ENCODE measurements at places on chromosomes 7 and 10.

DNA sequence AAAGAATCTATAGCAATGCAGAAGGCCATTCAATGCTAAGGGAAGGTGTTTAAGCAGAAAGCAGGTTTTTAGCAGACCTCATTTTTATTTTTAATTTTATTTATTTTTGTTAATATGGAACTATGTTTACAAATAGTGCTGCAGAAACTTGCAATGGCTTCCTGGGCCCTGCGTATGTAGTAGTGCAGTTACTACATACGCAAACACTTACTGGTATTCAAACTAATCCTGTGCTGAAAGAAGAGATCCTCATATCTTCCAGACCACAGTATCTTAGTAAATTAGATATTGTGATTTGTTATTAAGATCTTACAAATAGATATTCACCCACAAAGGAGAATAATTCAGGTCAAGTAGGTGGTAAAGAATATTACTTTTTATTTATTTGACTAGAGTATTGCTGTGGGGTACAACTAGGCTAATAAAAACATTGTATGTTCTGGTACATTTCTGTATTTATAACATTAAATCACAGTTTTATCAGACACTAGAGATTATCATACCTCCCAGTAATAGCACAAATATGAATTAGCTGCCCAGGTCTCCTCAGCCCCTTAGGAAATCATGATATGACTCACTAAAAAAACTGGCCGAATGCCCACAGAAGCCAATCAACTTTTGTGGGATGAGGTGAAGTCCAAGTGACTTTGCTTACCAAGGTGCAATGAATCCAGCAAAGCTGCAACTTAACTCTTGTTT lies 57.6 kb downstream of the RNLS start:
- DNase-seq: peak; percentile 61

- DNase-seq: no peak
Measured at GRCh38 chr7:50147951-50148808, 55.1 kb upstream of the ZPBP start.

GRCh38 chr10:97733256-97733655 lies 3.7 kb upstream of the ZFYVE27 start:
- DNase-seq: no peak

- DNase-seq: no peak
Measured at GRCh38 chr10:74322141-74322540, 171.1 kb downstream of the ADK start.

DNA sequence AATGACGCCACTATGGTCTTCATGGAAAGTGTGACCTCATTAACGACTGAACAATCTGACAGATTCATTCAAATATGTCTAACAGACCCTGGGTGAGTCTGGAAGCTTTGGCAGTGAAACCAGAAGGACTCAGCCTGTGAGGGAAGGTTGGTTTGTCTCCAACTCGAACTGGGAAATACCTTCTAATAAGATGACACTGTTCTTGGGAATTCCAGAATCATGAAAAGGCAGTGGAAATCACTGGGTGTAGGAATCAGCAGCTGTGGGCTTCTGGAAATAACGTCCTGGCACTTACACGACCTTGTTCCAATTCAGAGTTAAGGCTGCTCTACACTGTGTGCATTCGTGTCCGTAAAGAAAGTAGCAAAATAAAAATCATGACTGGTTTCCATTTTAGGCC lies 75.1 kb downstream of the DGKI start:
- peak; percentile 81 for DNase-seq

- DNase-seq: no peak
Measured at GRCh38 chr7:29976673-29977415, 12.8 kb downstream of the SCRN1 start.

- peak; percentile 59 for DNase-seq
Measured at GRCh38 chr7:84232646-84233045, 38.1 kb upstream of the SEMA3A start.

DNA sequence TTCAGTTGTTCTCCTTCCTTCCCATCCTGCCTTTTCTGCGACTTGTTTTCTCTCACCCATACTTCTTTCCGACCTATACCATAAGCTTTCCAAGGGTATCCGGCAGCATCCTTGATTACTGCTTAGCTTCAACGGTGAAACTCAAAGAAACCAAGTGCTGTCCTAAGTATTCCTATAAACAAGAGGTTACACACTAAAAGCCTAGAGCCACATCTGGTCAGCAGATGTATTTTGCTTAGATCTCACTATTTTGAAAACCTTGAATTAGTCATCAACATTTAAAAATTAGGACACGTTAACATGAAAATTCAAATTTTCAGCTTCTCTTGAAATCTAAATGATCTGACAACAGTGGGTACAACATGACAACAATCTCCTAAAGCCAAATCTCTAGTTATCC lies 20.0 kb downstream of the ARHGAP21 start:
- peak; percentile 30 for DNase-seq

- no peak for DNase-seq
Measured at GRCh38 chr7:50594136-50594535, 28.9 kb upstream of the DDC start.
